ENCODE measurements at places on chromosomes 2 and 18. TPM values are rescaled to one million over a fixed set of nuclear protein-coding genes. Genes with fewer than 3 reads are reported as not detected.

PSMD14 gene
- 34.1 TPM for polyA plus RNA-seq

DTNB gene
- polyA plus RNA-seq = 69.5 TPM

CGREF1 gene
- polyA plus RNA-seq = 2.3 TPM

CCDC85A gene
- not detected for polyA plus RNA-seq

CTIF gene
- 23.0 TPM for polyA plus RNA-seq

IL36RN gene
- not detected for polyA plus RNA-seq

MC4R gene
- not detected for polyA plus RNA-seq

CD207 gene
- not detected for polyA plus RNA-seq

ABCG8 gene
- not detected for polyA plus RNA-seq

MYO3B gene
- not detected for polyA plus RNA-seq

TMEFF2 gene
- polyA plus RNA-seq = 0.46 TPM

CFAP65 gene
- 0.10 TPM for polyA plus RNA-seq

SERPINB11 gene
- not detected for polyA plus RNA-seq

SEPTIN10 gene
- 41.9 TPM for polyA plus RNA-seq

ADAM23 gene
- 0.85 TPM for polyA plus RNA-seq

RAB17 gene
- polyA plus RNA-seq = 62.9 TPM

UBR3 gene
- 5.5 TPM for polyA plus RNA-seq

SPATA3 gene
- not detected for polyA plus RNA-seq

RGPD3 gene
- polyA plus RNA-seq = 0.06 TPM

ANKRD62 gene
- not detected for polyA plus RNA-seq

NEUROD1 gene
- polyA plus RNA-seq = 0.55 TPM

TMEM163 gene
- polyA plus RNA-seq = 2.0 TPM

DAPL1 gene
- polyA plus RNA-seq = 138 TPM

DSG2 gene
- polyA plus RNA-seq = 9.3 TPM

MARCHF4 gene
- 0.10 TPM for polyA plus RNA-seq

MYO1B gene
- 7.5 TPM for polyA plus RNA-seq

RAB3GAP1 gene
- 14.2 TPM for polyA plus RNA-seq

C2orf80 gene
- polyA plus RNA-seq = not detected

RAPGEF4 gene
- 9.8 TPM for polyA plus RNA-seq

CROCC2 gene
- polyA plus RNA-seq = not detected

MROH2A gene
- 1.4 TPM for polyA plus RNA-seq

CPO gene
- polyA plus RNA-seq = not detected

GCKR gene
- polyA plus RNA-seq = 1.2 TPM

STK39 gene
- 18.3 TPM for polyA plus RNA-seq

All from stomach (tissue), 19 donors.